ENCODE measurements at places on chromosomes 7 and 10.

DNA sequence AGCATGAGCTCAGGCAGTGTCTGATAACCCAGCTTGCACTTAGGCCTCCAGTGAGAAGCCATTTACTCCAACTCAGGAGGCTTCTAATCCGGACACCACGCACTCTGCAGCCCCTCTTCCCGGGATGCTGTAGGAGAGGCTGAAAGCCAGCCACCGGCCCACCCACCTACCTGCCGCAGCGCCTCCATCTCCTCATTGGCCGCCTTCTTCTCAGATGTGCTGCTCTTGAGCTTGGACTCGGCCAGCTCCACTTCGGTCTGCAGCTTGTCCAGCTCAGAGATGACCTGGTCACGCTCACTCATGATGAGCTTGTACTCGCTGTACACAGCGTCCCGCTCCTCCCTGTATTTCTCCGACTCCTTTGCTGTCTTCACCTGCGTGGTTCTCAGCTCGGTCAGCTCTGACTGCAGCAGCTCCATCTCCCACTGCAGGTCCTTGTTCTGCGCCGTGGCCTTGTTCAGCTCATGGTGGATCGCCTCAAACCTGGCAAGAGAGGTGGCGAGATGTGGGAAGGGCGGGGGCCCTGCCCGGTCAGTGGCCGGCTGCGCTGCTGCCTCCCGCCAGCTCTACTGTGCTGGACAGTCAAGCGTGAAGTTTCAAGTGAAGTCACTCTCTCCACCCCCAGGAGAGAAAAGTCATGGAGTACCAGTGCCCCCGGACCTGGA is 84.7 kb downstream of the DLG5 start:
- no peak for DNase-seq

GRCh38 chr7:116361767-116362166 is 137.8 kb upstream of the CAV2 start:
- DNase-seq = no peak

- DNase-seq = no peak
Observed at GRCh38 chr7:55140941-55141278, 122.1 kb downstream of the EGFR start.

- DNase-seq = no peak
Observed at GRCh38 chr7:47610506-47611044, 28.7 kb upstream of the TNS3 start.

DNA sequence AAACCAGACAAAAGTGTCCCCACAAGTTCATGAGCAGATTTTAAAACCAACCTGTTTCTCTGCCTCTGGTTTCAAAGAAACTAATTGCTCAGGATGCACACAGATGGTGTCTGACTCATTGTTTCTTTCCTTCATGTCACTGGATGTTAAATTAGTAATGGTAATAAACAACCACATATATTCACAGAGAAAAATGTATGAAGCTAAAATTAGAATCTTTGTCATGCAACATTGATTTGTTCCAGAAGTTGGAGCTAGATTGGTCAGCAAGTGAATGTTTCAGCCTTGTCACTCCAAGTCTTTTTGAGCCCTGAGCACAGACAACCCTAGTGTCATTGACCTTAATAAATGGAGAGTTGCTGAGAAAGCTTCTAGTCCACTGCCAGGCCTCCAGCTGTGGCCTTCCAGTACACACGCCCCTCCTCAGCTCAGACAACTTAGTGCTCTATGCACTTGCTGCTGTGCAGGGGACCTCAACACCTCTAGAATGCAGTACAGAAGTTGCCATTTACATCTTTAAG is 175.9 kb downstream of the CCDC71L start:
- no peak for DNase-seq

DNA sequence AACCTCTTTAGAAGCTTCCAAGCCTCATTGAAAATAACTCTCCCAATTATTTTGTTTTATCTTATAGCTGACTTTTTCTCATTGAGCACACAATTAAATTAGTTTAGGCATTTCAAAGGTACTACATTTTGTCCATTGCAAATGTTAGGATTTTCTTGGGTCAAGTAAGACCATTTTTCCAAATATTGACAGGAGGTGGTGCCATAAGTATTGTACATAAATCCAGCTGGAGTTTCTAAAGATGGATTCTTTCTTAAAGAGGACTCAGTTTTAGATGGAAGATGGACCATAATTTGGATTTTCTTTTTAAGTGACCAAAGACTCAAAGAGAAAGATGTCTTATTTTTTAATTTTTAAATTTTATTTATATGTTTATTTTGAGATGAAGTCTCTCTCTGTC is 12.3 kb upstream of the OPN4 start:
- DNase-seq = peak; percentile 19

- DNase-seq = no peak
Observed at GRCh38 chr10:60914690-60915141, 29.3 kb downstream of the RHOBTB1 start.

GRCh38 chr7:92808635-92809034 is 27.7 kb downstream of the CDK6 start:
- DNase-seq = no peak

GRCh38 chr7:149825567-149826343 is 12.4 kb upstream of the ZNF862 start:
- DNase-seq = no peak

DNA sequence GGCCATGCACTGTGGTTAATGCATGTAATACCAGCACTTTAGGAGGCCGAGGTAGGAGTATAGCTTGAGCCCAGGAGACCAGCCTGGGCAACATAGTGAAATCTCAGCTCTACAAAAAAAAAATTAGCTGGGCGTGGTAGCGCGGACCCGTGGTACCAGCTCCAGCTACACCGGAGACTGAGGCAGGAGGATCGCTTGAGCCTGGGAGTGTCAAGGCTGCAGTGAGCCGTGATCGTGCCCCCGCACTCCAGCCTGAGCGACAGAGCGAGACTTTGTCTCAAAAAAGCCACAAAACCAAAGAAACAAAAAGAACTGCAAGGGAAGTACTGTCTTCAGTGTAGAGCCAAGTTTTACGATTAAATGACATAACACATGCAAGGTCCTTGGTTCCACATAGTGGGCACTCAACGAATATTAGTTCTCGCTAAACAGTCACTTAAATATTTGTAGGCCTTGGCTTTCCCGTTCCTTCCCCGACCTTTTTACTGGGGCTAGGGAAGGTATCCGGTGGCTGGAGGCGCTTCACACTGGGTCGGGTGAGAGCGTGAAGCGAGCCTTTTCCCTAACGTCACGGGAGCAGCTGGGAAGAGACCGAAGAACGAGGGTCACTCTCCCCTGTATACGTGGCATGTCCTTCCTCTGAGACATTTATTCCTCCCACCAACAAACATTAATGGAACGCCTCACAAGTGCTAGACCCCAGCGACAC is 993 bp upstream of the SND1 start:
- DNase-seq = peak; percentile 23

DNA sequence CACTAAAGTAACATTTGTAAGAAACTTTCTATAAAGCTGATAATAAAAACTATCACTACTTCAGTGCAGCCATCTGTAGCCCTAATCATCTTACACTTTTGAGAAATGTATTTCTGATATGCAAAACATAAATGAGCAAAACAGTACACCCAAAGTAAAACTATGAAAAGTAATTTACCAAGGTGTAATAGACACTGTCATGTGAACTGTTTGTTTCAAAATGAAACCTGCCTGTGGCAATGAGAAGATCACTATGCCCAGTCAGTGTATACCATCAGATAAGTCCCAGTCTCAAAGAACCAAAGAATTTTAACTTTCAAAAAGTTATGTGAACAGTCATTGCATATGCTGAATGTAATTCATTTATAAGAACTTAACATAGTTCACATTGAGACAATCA is 398.1 kb downstream of the CDC14C start:
- no peak for DNase-seq

DNA sequence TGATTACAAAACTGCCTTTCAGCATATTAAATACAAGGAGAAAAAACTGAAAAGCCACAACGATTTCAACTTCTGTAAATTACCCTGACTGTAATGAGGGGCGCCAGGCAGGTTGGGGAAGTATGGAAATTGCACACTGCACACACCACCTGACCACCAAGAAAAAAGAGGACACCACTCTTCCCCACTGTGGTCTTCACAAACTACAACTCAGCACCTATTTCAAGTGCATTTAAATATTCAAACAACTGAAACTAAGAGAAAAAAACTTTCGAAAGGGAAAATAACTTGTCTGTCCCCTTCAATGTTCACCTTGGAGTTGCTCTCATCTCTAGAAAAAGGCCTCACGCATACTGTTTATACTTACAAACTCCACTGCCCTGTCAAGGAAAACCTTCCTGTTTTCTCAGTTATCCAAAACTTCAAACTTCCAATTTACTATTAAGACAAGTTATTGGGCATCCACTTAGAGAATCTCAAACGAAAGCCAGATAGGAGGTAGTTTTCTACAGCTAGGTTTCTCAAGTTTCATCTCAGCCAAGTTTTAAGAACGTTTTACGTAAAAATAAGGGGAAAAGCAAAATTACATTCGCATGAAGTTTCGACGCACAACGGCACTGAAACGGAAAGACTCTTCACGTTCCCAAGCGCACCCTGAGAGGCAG is 1.4 kb downstream of the LARP4B start:
- DNase-seq = no peak

DNA sequence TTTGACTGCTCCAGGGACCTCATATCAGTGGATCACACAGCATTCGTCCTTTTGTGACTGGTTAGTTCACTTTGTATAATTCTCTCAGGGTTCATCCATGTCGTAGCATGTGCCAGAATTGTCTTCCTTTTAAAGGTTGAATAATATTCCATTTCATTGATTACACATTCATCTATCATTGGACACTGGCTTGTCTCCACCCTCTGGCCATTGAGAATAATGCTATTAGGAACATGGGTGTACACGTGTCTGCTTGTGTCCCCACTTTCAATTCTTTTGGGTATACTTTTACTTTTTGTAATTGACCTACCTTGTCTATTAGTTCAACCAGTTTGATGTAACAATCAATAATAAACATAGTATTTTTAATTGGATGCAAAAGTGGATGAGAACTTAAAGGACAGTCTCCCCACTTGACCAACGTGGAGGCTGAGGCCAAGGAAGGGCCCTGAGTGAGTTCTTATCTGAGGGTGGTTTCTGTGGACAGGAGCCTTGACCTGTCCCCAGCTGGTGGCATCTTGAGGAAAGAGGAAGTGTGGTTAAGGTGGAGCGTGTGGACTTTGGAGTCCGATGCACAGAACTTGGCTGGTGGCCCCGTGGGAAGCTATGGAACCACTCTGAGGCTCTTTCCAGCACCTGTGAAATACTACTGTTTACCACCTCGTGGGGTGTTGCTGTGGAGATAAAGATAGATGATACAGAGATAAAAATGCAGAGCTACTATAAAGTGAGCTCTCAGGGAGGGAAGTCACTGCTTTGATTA is 16.6 kb downstream of the WDFY4 start:
- DNase-seq = no peak

DNA sequence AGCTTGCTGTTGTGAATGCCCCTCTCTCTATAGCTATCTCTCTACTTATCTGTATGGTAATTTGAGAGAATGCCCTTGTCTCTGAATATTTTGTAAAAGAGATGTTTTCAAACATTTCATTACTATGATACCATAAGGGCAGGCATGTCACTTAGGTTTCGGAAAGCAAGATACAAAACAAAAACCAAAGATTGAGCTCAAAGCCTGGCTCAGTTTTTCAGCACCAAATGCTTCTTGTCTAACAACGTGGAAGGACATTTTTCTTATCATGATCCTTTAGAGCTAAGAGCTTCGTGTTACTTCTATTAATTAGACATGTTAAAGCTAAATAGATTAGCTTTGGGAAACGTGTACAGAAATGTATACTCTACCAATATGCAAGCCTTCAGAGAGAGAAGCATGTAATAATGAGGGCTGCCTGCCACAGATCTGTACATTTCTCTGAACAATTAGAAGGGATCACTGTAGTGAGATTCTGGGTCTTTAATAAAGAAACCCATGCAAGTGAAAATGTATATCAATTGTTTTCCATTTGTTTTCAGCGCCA is 148.9 kb downstream of the ARID5B start:
- DNase-seq = no peak

DNA sequence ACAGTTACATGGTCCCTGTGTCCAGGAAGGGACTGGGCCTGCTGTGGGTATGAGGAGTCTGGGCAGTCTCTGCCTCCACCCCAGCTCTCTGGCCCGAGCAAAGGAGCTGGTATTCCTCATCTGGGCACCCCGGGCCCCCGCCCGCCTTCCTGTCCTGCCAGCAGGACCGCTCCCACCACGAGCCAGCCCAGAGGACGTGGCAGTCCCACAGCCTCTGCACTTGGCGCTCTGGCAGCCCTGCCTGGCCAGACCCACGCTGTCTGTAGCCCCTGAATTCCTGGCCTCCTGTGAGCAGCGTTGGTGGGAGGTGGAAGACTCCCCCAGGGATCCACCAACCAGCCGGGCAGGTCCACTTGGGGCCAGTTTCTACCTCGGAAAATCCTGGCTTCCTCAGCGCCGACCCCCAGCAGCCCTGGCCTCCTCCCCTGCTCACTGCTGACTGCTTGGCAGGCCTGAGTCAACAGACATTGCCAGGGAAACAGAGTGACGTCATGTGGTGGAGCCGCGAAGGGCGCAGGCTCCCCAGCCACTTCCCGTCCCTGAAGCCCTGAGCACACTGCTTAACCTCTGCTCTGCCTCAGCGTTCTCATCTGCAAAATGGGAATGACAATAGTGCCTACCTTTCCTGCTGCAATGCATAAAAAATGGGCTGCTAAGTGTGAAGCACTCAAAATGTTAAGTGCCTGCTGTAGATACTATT is 21.6 kb upstream of the LIMK1 start:
- peak; percentile 54 for DNase-seq

DNA sequence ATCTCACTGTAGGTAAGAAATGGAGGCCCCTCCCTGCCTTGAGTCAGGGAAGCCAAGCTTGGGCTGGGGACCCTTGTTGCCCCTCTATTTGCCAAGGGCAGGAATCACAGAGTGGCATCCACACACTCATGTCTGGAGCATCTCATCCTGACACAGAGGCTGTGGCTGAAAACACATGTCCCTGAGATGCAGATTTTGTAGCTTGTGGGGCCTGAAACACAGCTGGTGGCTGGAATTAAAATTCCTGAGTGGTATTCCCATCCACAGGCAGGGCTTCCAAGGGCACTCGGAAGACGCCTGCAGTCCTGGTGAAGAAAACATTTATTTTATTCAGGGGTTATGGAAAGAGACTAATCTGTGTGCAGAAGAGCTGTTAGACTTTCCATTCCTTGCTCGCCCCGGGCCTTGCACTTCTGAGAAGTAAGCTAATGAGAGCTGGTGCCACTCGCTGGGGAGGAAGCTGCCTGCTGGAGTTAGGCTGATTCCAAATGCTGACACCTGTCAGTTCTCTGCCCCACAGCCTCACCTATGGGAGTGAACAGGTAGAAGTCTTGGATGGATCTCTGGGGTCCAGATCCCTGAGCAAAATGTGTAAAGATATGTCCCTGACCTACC is 36.0 kb downstream of the C10orf120 start:
- no peak for DNase-seq

Measured in hematopoietic multipotent progenitor cell treated with erythropoietin and hydrocortisone succinate and interleukin-3 and kit ligand, for 8 days (in vitro differentiated cells).